ENCODE measurements at places on chromosomes 4 and X. TPM values are rescaled to one million over a fixed set of nuclear protein-coding genes. Genes with fewer than 3 reads are reported as not detected.

GRCh38 chrX:114581528-114582263 lies 2.2 kb upstream of the HTR2C start:
- no peak for DNase-seq

GRCh38 chr4:80074651-80075050 lies 1.6 kb upstream of the ANTXR2 start:
- no peak for DNase-seq

Gene FOXR2
- total RNA-seq: not detected

GRCh38 chrX:43016021-43016420 lies 238.1 kb upstream of the PPP1R2C start:
- DNase-seq: no peak

Gene BTK
- total RNA-seq: not detected

GRCh38 chr4:44447563-44448504 lies 775 bp downstream of the KCTD8 start:
- DNase-seq: peak; percentile 21
